Stimulated activated CD4-positive, alpha-beta T cell treated with anti-CD3 and anti-CD28 coated beads, Interleukin-15, amount 100 ng/mL, for 1 hour (primary cell): ENCODE measurements at places on chromosomes 12 and 14.

DNA sequence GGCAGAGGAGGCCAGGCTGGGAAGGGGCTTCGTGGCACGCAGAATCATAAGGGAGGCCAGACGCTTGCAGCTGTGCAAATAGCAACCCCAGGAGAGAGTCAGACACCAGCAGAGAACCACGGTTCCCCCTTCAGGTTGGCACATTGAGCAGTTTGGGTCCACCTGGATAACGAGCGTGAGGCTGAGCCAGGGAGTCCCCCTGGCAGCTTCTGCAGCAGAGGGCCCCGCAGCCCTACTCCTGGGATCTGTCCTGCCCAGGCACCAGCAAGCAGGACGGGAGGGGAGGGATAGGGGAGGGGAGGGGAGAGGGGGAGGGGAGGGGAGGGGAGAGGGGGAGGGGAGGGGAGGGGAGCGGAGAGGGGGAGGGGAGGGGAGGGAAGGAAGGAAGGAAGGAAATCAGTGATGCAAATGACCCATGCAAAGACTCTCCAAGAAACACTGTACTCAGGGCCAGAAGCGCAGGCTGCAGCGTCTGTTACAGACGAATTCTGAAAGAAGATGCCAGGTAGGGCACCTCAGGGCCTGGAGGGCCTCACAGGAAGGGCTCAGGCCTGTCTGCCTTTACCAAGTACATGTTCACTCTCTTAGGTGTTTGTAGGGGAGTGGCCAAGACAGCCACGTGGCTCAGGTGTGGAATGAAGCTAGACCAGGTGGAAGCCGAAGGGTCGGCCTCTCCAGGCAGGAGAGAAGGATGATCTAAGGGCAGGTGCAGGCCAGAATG is 32.3 kb upstream of the MMP17 start:
- no peak for DNase-seq

DNA sequence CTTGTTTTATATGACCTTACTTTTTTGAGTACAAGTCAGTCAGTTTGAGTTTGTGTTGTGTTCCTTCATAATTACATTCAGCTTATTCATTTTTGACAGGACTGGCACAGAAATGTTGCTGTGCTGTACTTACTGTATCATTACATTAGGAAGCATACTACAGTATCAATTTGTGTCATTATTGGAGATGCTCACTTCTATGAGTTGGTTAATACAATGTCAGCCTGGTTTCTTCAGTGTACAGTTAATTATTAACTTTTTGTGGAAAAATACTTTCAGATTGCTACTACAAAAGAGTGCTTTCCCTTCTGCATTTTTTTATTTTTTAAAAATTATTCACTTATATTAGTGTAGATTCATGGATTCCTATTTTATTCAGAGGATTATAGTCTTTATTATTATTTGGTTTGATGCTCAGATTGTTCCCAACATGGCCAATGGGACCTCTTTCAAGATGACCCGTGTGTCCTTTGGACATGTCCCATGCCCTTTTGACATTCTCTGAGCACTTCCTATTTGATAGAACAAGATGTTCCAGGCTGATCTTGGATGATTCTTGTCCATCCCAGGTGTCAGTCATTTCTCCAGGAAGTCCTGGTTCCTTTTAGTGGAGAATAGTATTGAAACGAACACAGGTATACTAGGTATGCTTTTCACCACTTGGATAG is 66.6 kb downstream of the MON2 start:
- no peak for DNase-seq

- no peak for DNase-seq
These were observed 18.6 kb upstream of the GALNT8 start for GRCh38 chr12:4701395-4702190.

GRCh38 chr12:133057446-133057845 is 20.1 kb downstream of the ZNF84 start:
- no peak for DNase-seq

DNA sequence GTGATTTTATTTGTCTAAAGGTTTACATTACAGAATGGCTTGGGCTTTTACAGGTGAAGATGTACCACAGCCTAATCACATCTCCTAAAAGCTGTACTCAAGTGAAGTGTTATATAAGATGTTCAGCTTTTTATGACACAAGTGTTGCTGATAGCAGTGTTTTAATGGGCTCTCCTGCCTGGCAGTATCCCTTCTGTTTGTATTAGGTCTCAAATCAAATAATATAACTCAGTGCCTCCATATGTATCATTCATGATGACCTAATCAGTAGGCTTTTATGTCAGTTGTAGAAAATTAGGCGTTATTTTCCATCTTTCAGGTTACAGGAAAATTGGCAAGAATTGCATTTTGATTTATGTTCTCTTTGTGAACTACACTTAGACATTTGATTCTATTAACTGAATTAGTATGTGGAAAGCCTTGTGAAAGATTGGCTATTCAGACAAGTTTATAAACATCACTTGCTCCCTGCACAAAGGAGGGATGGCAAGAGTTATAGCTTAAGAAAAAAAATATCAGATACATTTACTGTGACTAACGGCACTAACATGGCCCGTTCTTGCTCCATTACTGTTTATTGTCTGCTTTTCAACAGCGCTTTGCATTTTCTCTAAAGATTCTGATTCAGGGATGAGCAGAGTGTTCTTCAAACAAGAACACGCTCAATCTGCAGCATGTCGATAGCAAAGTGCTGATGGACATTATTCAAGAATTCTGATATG is 143.7 kb upstream of the DIO2 start:
- DNase-seq, result no peak

DNA sequence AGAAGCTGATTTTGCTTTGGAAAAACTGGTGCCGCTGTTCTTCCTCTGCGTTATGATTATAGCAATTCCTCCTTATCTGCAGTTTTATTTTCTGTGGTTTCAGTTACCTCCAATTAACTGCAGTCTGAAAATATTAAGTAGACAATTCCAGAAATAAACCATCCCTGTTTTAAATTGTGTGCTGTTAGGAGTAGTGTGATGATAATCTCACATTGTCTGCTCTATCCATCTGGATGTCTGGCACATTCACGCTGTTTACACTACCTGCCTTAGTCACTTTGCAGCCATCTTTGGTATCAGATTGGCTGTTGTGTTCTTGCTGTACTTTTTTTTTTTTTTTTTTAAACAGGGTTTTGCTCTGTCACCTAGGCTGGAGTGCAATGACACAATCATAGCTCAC is 141.0 kb downstream of the GRIP1 start:
- no peak for DNase-seq
